Anterior cingulate cortex (tissue), 58 donors: ENCODE measurements at places on chromosomes 7 and 10.

- DNase-seq = no peak
Measured at GRCh38 chr7:74017125-74017524, 10.8 kb upstream of the ELN start.

- no peak for DNase-seq
Measured at GRCh38 chr7:102927312-102927933, 14.6 kb downstream of the LRRC17 start.

DNA sequence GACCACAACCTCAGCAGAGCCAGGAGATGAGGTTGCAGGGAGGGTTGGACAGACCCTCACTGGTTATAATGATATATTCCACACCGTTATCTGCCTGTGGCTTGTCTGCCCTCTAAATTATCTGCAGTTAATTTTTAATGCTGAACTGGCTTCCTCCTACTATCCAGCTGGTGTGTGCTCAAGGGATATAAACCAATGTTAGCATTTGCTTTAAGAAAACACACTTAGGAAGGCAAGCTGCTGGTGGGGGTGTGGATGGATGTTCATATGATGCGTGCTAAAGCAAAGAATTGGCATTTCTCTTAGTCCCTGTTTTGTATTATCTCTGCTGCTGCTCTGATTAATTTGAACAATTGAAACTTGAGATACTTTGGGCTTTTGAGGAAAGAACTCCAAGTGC lies 132.2 kb upstream of the NPVF start:
- DNase-seq = peak; percentile 14

DNA sequence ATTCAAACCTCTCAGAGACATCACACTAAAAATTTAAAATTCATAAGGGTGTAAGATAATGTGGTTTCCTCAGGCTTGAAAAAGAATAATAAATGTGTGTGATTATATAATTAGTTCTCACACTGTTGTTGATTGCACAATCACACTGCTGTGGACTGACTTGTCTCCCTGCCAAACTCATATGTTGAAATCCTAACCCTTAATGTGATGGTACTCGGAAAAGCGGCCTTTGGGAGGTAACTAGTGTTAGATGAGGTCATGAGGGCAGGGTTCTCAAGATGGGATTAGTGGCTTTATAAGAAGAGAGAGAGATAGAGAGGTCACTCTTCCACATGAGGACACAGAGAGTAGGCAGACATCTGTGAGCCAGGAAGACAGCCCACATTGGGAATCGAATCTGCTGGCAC lies 128.5 kb upstream of the COL1A2 start:
- DNase-seq = no peak

DNA sequence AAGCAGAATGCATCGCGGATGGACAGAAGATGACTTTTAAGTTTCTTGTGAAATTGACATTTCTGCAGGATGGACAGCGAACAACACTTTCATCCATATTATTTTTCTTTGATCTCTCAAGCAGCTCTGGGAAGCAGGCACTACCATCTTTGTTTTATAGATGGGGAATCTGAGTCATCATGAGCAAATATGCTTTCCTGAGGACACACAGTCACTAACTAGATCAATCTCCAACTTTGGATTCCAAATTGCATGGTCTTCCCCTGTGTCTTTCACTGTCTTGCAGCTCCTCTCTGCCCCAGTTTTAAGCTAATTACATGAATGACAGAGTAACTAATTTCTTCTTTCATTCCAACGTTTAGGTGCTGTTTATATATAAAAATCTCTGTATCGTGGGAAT lies 201.5 kb downstream of the ADAM12 start:
- DNase-seq = no peak

DNA sequence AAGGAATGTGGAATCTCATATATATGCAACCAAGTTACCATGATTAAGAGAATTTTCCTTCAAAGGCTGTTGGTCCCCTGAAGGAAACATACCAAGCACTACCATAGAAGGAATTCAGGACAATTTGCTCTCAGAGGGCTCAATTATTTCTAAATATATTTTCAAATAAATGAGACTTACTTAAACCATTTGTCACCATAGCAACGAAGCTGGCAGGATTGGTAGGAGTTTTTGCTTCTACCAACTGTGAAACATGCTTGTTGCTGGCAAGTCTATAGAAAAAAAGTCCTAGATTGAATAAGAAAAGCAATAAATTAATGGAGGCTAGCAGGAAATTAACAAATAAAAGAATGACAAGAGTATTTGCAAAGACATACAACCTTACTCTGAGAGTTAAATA lies 156.9 kb upstream of the NPSR1 start:
- no peak for DNase-seq

DNA sequence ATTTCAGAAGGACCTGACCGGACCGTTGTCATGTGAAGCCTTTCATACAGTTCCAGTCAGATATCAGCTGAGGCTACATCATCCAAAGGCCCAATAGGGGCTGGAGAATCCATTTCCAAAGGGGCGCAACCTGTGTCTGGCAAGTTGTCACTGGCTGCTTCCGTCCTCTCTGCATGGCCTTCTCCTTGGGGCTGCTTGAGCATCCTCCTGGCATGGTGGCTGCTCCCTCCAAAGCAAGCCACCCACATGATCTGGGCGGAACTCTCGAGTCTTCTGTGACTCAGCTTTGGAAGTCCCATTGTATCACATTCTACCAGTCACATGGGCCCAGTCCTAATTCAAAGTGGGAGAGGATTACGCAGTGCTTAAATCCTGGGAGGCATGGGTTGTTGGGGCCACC lies 207.0 kb upstream of the SHH start:
- no peak for DNase-seq

GRCh38 chr7:135490783-135491182 lies 19.1 kb downstream of the CNOT4 start:
- DNase-seq = no peak

- peak; percentile 71 for DNase-seq
Measured at GRCh38 chr10:92240289-92241157, 50.4 kb downstream of the CPEB3 start.

DNA sequence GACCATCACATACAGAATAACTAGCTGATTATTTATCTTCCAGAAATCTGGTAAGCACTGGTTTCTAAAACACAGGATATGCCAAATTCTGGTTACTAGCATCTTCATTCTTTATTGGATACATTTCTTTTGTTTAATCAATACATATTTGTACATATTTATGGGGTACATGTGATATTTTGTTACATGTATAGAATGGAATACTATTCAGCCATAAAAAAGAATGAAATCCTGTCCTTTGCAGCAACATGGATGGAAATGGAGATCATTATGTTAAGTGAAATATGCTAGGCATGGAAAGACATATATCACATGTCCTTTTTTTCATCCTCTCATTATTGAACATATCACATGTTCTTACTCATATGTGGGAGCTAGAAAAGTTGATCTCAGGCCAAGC lies 32.7 kb upstream of the PURB start:
- DNase-seq = no peak

DNA sequence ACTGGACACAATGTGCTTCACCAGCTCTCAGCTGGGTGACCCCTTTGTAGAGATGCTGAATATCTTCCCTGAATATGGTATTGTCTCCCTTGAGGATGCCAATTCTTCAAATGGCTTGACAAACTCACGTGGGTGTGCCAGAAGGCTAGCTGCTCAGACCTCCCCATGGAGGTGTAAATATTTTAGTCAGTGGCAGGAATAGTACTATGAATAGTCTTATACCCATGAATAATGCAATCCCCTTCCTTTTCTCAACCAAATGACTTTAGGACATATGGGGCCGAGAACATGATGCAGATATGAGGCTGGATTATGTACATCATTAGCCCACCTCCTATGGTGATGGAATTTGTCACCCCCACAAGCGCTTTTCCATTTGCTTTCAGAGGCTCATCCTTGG lies 401.8 kb downstream of the ADRA2A start:
- no peak for DNase-seq

GRCh38 chr7:131502810-131503508 lies 53.5 kb downstream of the PODXL start:
- DNase-seq = no peak

GRCh38 chr7:92306153-92306552 lies 60.4 kb downstream of the ANKIB1 start:
- no peak for DNase-seq

GRCh38 chr10:1196656-1197055 lies 140.5 kb downstream of the WDR37 start:
- no peak for DNase-seq

GRCh38 chr7:138875794-138876193 lies 77.8 kb upstream of the ATP6V0A4 start:
- DNase-seq = no peak

DNA sequence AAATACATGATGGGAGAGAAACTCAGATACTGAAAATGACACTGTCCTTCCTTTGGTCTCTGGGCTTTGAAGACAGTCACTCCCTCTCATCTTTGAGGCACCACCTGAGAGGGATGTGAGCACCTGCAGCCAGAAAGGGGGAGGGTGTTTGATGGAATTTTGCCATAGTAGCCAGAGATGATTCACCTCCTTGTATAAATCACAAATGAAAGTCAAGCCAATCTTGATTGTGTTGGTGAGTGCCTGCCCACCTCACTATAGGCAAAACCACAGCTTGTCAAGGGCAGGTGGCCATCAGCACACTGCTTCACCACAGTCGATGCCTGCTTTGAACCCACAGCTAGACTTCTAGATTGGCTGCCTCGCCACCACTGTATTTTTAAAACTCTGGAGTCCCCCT lies 48.2 kb downstream of the PON1 start:
- DNase-seq = no peak

DNA sequence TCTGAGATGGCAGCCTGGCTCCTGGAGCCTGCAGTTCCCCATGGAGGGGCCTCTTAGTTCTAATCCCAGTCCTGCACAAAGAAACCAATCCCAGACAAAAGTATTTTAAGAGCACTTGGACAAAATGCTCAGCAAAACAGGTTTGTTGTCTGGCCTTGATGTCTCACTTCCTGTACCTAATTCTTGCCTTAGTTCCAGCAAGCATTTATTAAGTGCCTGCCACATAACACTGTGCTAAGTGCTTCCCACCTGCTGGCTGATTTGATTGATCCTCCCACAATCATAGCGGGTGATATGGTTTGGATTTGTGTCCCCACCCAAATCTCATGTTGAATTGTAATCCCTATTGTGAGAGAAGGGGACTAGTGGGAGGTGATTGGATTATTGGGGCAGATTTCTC lies 65.7 kb upstream of the HABP2 start:
- DNase-seq = no peak

DNA sequence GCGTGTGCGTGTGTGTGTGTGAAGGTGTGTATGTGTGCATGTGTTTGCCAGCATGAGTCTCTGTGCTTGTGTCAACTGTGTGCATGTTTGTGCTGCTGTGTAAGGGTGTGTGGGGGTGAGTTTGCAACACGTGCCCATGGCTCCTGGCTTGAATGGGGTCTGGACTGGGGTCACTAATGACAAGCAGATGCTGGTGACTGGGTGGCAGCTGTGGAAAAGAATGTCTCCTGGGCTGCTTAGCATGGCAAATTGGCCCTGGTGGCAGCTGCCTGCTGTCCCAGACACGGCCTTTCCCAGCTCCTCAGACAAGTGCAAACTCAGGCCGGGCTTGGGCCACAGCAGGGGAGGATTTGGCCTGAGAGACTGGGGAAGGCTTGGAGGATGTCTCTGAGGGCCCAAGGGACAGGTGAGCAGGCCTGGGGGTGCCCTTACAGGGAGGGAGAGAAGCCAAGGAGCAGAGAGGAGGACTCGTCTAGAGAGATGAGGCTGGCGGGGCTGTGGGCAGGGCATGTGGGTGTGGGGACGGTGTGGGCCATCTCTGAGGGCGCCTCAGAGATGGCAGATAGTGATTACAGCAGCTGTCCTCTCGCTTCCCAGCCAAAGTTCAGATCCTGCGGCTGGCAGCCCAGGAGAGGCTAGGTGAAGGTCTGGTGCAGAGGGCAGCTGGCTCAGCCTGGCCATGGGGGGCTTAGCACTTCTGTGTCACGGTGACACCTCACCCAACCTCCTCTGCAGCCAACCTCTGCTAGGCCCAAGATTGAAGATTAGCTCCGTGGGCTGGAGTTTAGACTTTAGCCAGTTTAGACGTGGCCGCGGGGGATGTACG lies 1.5 kb downstream of the AQP1 start:
- no peak for DNase-seq

DNA sequence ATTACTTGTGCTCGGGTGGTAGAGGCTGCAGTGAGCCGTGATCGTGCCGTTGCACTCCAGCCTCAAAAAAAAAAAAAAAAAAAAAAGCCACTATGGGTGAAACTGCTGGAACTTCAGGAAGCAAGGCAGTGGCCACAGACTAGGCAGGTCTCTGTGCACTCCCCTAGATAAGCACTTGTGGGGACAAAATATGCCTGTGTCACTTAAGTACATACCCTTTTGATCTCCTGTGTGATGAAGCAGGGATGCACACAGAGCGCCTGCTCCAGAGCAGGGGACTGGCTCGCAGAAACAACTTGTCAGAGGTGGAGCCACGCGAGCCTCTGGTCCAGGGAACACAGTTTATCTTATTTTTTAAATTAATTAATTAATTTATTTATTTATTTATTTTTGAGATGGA lies 42.9 kb upstream of the PSAP start:
- no peak for DNase-seq
